Stimulated activated CD8-positive, alpha-beta memory T cell treated with anti-CD3 and anti-CD28 coated beads, Interleukin-7, amount 100 ng/mL, for 48 hours (primary cell): ENCODE measurements at places on chromosomes 3 and 15.

- DNase-seq: no peak
Measured at GRCh38 chr15:53305554-53305953, 453.9 kb downstream of the WDR72 start.

DNA sequence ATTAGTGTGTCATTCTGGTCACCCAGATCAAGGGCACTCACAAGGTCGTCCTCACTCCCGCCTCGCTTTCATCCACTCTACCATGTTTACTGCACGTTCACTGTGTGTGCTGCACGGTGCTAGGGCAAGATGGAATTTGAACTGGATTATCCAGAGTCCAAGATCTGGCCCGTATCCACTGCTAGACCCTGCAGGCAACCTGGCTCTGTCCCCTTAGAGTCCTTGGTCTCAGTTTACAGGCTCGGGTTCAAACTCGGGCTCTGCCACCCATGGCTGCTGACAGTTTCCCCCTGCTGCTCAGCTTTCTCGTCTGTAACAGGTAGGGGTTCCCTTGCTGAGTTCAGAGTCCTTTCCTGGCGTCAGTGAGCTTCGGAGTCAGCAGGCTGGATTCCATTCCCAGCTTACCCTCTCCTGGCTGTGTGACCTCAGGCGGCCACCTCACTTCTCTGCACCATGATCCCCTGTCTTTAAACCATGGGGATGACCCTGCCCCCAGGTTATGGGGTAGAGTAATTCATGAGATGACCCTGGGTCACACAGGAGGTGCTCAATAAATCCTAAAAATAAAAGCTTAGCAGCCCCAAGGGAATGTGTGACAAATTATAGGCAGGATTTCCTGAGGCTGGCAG is 79.6 kb upstream of the SLC6A6 start:
- no peak for DNase-seq

DNA sequence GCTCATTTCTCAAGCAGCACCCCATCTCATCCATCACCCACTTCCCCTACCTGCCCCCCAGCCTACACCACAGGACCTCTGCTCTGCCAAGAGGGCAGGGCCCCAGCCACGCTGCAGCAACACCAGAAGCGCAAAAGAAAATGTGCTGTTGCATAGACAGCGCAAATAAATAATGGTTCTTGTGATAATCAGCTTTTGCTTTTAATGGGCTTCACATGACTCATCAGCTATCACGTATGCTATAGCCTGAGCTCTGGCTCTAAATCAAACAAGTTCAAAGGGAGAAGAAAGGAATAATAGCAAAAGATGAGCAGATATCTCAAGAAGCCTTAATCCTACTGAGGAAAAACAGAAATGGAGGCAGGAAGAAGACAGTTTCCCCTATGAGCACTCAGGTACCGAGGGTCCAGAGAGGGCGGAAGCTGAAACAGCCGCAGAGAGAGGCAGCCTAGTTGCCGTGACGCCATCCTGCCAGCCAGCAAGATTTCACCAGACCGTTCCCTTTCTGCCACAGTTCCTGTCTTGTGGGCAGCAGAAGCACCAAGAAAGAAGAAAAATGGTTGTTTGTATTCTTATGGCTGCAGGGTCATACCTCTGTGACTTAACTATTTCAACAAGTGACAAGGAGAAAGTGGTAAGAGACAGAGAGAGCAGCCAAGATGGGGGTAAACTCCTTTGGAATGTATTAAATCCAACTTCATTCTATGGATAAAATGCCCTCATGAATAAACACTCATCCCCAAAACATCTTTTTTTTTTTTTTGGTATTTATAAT is 22.0 kb downstream of the RAB27A start:
- DNase-seq: peak; percentile 40

- DNase-seq: no peak
Measured at GRCh38 chr3:179927191-179927590, 109.5 kb downstream of the PEX5L start.
